ENCODE measurements at places on chromosomes 6 and 20.

- DNase-seq = no peak
Measured at GRCh38 chr20:13355411-13355810, 134.3 kb downstream of the ISM1 start.

DNA sequence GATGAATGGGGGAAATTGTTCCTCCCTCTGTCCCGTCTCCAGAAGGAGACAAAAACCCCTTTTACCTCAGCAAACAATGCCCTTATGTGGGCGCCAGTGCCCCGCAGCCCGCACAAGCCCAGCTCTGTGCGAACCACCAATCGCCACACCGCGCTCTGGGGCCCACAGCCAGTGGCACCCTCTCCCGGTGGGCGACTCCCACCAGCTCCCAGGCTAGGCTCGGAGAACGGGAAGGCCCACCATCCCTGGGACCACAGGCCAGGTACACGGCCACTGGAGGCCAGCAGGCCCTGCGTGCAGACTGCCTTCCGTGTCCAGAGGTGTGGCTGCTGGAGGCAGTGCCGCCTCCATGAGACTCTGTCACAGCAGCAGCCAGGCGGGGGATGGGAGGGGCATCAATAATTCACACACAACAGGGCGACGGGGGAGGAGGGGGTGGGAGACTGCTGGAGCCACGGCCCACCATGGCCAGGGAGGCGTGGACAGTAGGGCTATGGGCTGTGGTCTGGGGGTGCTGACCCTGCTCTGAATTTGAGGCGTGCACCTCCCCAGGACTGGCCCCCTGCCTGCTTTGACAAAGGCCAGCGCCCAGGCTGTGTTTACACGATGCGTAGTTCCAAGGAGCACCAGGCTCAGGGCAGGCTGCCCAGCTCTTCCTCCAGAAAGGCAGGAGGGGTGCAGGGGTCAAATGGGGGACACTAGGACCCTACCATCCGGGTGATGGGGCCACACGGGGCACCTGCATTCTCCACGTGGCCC, 105.7 kb downstream of the ASXL1 start:
- no peak for DNase-seq

DNA sequence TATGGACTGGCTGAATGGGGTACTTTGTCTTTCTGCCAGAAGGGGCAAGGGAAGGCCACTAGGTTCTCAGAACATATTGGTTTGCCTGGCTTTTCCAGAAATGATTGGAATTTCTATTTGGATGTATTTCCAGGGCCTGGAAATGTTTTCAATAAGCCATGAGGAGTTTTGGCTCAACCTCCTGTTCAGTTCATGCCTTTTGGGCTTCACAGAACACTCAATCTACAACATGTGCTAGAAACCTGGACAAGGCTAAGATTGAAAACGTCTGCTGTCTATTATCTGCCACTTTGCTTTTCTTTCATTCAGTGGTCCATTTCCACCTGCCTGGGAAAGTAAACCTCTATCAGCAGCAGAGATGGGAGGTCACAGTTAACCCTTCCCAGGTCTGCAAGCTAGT, 793.4 kb downstream of the TENT5A start:
- no peak for DNase-seq

DNA sequence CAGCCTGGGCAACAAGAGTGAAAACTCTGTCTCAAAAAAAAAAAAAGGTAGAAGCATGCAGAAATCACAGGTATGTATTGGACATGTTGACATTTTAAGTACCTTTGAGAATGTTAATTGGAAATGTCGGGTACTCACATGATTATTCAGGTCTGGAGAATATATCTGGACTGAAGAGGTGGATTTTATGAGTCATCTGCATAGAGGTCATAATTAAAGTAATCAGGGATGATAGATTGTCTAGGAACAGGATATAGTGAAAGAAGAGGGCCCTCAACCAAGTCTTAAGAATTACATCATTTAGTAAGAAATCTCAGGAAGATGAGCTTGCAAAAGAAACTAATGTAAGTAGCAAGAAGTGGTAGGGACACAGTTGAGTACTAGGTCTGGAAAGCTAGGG, 212.5 kb downstream of the UTRN start:
- no peak for DNase-seq

DNA sequence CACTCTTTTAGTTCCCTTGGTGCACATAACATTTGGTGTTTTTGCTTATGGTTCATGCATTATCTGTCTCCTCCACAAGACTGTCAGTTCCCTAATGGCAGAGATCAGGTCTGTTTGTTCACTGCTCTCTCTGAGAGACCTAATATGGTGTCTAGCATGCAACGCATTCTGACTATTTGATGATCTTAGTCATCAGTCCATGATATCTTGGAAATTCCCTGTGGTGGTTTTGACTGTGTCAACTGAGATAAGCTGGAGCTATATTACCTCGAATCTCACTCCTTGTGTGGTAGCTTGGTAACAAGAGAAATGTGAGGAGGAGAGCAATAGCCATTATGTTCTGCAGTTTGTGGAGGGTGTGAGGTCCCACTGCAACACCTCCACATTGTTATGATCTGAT, 229.8 kb downstream of the FRK start:
- DNase-seq = no peak

DNA sequence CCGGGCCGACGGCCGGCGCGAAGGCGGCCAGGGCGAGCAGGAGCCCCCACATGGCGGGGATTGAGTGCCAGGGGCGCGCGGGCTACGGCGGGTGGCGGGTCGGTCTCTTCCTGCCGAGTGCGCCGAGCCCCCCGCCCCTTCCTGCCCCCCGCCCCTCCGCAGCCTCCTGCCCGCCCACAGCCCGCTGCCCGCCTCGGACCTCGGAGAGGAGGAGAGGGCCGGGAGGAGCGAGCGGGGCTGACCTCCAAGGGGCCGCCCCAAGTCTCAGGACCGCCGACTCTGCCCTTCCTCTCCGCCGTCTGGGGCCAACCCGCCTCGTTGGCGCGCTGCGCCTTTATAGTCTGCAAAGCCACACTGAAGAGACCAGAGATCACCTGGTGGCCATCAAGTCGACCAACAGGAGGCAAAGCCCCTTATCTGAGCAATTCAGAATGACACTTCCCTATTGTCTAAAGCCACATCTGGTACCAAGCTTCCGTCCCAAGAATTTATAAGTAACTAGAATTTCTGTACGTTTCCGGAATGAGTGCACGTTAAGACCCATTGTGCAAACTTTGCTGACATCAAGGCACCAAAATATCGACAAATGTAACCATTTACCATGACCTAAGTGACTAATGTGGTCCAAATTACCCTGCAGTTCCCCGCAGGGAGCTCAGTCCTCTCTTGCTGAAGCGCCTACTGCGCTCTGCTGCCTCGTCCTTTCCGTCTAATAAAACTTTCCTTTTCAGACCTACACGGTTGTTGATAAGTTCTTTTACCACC, at the start of gene CPXM1:
TSS of gene CPXM1 (minus strand) at position 107 of the 765 bp plus-strand sequence. CDS start at position 52, 55 bp downstream.
- peak; percentile 56 for DNase-seq

GRCh38 chr20:3068986-3069900, 2.2 kb upstream of the OXT start:
- DNase-seq = peak; percentile 73

DNA sequence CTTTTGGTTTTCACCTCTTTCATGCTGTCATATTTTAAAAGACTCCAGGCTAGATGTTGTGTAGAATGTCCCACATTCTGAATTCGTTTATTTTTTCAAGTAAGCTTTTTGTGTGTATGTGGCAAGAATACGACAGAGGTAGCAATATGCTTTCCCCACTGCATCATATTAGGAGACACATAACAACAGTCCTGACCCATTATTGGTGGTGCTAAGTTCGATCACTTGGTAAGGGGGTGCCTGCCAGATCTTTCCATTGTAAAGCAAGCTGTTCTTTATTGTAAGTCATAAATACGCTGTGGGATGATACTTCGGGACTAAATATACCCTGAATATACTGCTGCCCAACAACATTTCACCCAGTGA, 588 bp upstream of the NCOA3 start:
- no peak for DNase-seq

GRCh38 chr20:15619816-15620215, 953.4 kb downstream of the KIF16B start:
- DNase-seq = no peak

DNA sequence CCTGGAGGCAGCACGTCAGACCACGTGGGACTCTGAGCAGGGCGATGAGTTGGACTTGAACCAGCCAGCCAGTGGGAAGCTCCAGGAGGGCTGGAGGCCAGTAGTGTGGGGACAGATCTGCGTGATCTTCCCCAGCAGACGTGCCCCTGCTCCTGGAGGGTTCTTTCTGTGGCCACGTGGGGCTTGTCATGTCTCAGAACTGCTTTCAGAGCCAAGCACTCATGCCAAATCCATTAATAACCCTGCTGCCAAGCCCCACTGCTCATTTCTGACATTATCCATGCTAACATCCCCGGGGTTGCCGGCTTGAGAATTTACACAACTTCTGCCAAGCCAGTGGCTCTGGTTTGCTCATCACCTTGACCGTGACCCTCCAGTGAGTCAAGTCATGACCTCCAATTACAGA, 38.3 kb downstream of the SIRPA start:
- no peak for DNase-seq

DNA sequence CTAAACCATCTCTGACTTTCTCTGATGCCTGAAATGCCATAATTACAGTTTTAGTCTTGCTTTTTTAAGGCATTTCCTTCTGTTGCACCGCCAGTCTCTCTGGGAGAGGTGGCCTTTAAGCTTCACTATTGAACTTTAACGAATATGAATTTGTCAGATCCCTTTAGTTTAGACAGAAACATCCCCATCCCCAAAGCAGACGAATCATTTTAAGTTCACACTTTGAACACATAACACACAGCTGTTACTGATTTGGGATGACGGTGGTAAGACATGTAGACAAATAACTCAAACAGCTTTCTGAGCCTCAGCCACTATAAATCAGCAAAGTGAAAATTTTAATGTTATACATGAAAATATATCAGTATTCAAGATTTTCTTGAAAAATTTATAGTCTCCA, 7.2 kb upstream of the IPCEF1 start:
- no peak for DNase-seq

- peak; percentile 65 for DNase-seq
Measured at GRCh38 chr6:159973951-159974350, 5.1 kb downstream of the IGF2R start.

DNA sequence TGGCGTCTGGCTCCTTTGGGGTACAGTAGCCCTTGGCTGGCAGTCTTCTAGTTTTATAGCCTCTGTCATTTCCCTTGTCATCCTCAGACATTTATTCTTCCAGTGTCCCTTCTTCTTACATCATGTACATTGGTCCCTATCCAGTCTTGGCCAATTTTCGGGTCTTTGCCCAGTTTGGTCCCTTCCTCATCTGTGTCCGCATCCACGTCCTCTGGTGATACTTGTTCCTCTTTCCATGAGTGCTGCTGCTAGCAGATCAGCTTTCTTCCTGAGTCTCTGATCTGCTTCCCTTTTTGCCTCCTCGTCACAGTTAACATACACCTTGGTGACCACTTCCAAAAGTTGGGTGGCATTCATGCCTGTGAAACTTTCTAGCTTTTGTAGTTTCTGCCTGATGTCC, 86.2 kb upstream of the GPR6 start:
- DNase-seq = no peak

DNA sequence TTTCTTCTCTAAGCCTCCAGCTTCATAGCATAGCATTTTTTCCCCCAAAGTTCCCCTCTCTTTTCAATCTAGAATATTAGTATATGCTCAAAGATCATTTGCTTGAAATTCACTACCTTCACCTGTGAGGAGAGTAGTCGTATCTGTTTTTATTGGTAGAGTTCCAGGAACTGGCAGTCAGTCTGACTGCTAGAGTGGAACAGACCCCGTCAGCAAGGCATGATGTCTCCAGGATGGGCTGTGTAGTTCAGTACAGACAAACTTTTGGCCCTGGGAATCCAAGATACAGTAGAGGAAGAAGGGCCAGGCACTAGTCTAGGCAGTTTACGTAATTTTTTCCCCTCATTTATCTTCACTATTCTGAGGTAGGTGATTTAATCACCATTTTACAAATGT, 29.1 kb downstream of the RALY start:
- no peak for DNase-seq

GRCh38 chr6:14142511-14143223, 25.1 kb downstream of the CD83 start:
- no peak for DNase-seq

GRCh38 chr6:54299542-54300269, 8.5 kb upstream of the TINAG start:
- no peak for DNase-seq

- DNase-seq = peak; percentile 45
Measured at GRCh38 chr6:166097914-166098522, 69.6 kb downstream of the TBXT start.

GRCh38 chr6:37061157-37061804, 55.8 kb downstream of the FGD2 start:
- peak; percentile 95 for DNase-seq

- peak; percentile 18 for DNase-seq
Measured at GRCh38 chr6:149560736-149561135, 5.4 kb upstream of the GINM1 start.

GRCh38 chr6:162211777-162212176, 515.8 kb downstream of the PRKN start:
- DNase-seq = no peak

- DNase-seq = no peak
Measured at GRCh38 chr20:47951521-47951971, 166.3 kb upstream of the SULF2 start.

- no peak for DNase-seq
Measured at GRCh38 chr20:59718751-59719150, 114.4 kb downstream of the PHACTR3 start.

- DNase-seq = no peak
Measured at GRCh38 chr6:20162515-20162914, 49.8 kb downstream of the MBOAT1 start.
